ENCODE measurements at places on chromosomes 12 and 14. TPM values are rescaled to one million over a fixed set of nuclear protein-coding genes. Genes with fewer than 3 reads are reported as not detected.

NEUROD4 gene
- not detected for total RNA-seq

PIWIL1 gene
- not detected for total RNA-seq

PRR13 gene
- total RNA-seq: 24.2 TPM

PIP4P1 gene
- total RNA-seq: 22.4 TPM

DCN gene
- total RNA-seq: 72.0 TPM

DLK1 gene
- total RNA-seq: not detected
